T-helper 22 cell (primary cell): ENCODE measurements at places on chromosomes 12 and 14.

DNA sequence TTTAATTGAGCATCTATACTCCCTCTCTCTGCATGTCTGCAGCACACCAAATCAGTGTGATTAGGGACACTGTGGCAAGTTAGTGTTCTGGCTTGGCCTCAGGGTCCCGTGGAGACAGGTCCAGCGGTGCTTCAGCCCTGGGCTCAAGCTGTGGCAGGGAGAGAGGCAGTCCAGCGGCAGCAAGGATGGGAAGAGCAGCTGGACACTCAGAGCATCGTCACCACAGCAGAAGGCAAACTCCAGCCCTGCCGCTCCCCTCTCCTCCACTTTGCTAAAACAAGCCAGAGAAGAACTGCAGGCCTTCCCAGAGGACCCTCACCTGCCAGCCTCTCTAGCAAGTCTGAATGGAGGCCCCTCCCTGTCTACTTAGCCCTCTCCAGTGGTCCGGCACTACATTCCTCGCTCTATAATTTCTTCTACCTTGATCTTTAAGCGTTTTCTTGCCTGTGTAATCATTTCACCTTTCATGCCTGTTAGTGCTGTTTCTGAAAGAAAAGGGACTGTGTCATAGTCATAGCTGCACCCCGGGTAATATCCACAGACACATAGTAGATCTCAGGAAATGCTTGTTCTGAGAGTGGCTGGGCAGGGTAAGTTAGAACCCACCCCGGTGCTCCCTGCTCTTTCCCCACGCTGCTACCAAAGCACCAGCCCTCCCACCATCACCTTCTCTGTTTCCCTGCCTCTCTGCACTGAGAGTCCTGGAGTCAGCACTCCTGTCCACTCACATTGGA, 22.1 kb downstream of the ZFP36L1 start:
- no peak for DNase-seq

GRCh38 chr12:25054076-25054782, 105.3 kb upstream of the BCAT1 start:
- no peak for DNase-seq

GRCh38 chr12:4280351-4281163, 7.0 kb downstream of the CCND2 start:
- no peak for DNase-seq

- no peak for DNase-seq
These were observed 30.3 kb upstream of the WDR89 start for GRCh38 chr14:63671987-63672386.

- DNase-seq = no peak
These were observed 524.8 kb upstream of the ATP2B1 start for GRCh38 chr12:90233168-90234100.

DNA sequence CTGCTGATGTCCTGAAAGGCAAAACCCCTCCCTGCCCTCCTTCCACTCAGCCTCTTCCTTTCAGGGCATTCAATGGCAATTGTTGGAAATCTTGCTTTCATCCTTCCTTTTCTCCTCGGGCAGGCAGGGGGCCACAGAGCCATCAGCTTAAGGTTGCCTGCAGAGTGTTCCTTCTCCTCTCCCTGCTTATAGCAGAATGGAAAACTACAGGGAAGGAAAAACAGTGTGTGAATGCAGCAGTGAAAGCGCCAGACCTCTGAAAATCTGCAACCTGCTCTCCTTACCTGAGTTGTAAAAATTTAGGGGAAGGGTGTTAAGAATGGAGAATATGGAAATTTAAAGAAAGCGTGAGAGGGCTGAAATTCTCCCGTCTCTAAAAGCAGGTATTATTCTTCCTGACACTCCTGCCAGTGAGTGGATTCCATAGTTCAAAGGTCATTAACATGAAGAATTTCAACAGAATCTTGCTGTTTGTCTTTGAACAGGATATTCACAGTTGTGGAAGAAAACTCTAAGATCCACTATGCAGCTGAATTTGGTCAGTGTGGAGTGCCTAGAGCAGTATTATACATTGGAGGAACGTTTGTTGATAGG, 348.8 kb downstream of the KCNH5 start:
- no peak for DNase-seq

GRCh38 chr12:28938056-28938455, 211.0 kb upstream of the FAR2 start:
- no peak for DNase-seq
